Naive thymus-derived CD8-positive, alpha-beta T cell (primary cell): ENCODE measurements at places on chromosomes 1 and 21. TPM values are rescaled to one million over a fixed set of nuclear protein-coding genes. Genes with fewer than 3 reads are reported as not detected.

GRCh38 chr1:93339171-93339697 is 6.5 kb upstream of the DR1 start:
- H3K4me1 ChIP-seq: peaks cover 19% of the 10 kb centered on the region
- H3K27me3 ChIP-seq: no peaks in the 10 kb centered on the region
- H3K36me3 ChIP-seq: peaks cover 19% of the 10 kb centered on the region
- no peak for DNase-seq
- no peak overlapping the region for H3K4me3 ChIP-seq

Gene CRB1
- 0.42 TPM for polyA plus RNA-seq

DNA sequence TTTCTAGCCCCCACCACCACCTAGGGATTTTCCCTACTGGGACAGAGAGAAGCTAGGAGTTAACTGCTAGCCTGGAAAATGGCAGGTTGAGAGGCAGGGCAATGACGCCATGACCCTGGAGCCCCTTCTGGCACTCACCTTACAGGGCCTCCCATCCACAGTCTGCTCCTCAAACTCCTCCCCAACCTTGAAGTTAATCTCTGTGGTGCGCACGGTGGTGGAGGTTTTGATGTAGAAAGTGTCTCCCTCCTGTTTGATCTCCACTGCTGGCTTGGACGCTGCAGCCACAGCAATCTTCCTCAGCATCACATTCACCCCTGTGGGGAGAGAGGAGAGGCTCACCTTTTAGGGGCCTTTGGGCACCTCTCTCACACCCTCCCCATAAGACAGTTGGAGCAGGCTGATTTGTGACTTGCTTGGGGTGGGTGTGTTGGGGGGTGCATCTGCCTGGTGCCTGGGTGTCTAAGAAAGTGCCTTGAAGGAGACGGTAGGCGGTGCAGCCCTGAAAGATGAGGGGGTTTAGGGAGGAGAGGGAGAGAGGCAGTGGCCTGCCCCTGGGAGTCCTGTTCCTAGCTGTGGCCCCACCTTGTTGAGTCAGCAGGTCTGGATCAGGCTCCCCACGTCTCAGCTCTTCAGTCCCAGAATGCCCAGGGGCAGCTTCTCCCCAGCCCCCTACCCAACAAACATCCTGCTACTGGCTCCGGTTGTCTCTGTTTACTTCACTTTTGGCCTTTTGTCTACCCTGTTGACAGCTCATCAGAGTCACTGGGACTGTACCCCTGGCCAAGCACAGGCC is 4.4 kb downstream of the CRABP2 start:
- H3K36me3 ChIP-seq: no peaks in the 10 kb centered on the region
- DNase-seq: peak; percentile 49
- peak overlapping the region; percentile 40 for H3K27ac ChIP-seq
- no peak overlapping the region for H3K4me3 ChIP-seq
- peaks cover 41% of the 10 kb centered on the region for H3K27me3 ChIP-seq
- peaks cover 32% of the 10 kb centered on the region for H3K4me1 ChIP-seq

- H3K27ac ChIP-seq: no peak overlapping the region
- DNase-seq: no peak
- H3K4me1 ChIP-seq: peaks cover 2% of the 10 kb centered on the region
These were observed 29.9 kb upstream of the EDN2 start for GRCh38 chr1:41514381-41514780.

DNA sequence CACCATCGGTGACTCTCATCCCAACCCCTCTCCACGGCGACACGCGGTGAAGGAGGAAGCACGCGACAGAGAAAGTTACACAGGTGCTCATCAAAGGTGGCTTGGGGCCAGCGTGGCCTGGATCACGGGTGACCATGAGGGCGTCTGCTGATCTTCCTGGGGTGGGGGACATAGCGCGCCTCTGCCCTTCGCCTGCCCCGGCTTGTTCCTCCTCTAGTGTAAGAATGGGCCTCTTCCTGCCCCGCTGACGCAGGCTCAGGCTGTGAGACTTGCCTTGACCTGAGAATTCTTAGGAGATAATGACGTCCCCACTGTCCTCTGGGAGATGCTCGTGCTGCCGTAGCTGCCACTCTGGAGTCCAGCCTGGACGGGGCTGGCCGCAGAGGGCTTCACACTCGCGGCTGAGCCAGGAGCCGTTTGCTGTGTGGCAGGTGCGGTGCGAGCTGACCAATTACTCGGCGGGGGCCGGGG is 39.0 kb upstream of the TMEM52 start:
- no peaks in the 10 kb centered on the region for H3K36me3 ChIP-seq
- H3K27me3 ChIP-seq: peaks cover 10% of the 10 kb centered on the region
- no peak overlapping the region for H3K4me3 ChIP-seq
- no peak for DNase-seq
- peaks cover 2% of the 10 kb centered on the region for H3K4me1 ChIP-seq

Gene GBP4
- 32.4 TPM for polyA plus RNA-seq

Gene MTMR11
- not detected for polyA plus RNA-seq

Gene CASQ1
- polyA plus RNA-seq: not detected
